Activated CD4-positive, alpha-beta T cell treated with anti-CD3 and anti-CD28 coated beads, Interleukin-2, amount 10 ng/mL, durations not matched to agents 24 days and 14 days (primary cell): ENCODE measurements at places on chromosomes 12 and 14. TPM values are rescaled to one million over a fixed set of nuclear protein-coding genes. Genes with fewer than 3 reads are reported as not detected.

DNA sequence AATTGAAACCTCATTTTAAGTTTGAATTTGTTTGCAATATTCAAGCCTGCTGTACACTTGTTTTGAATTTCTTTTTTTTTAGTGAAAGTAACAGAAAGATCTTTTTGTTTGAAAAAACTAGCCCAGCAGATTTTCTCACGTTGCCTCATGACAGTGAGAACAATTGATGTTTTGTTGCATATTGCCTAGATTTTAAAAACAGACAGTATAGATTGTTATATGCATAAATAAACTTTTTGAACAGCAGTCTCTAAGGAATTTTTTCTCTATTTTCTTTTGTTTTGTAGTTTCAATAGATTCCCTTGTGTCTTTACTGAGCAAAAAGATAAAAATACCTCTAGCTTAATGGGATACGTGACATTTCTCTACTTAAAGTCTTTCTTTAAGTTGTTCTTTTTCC, 15.4 kb downstream of the OR6C6 start:
- H3K27ac ChIP-seq = no peak overlapping the region
- no peak for DNase-seq
- H3K4me3 ChIP-seq = no peak overlapping the region
- H3K4me1 ChIP-seq = no peaks in the 10 kb centered on the region
- no peaks in the 10 kb centered on the region for H3K36me3 ChIP-seq

CALCOCO1 gene
- 14.5 and 15.2 TPM in 2 replicates for total RNA-seq

- DNase-seq = no peak
- no peaks in the 10 kb centered on the region for H3K4me1 ChIP-seq
- no peak overlapping the region for H3K4me3 ChIP-seq
- H3K27ac ChIP-seq = no peak overlapping the region
- no peaks in the 10 kb centered on the region for H3K36me3 ChIP-seq
- H3K27me3 ChIP-seq = peaks cover 18% of the 10 kb centered on the region
Measured at GRCh38 chr12:62127516-62127915, 132.7 kb upstream of the USP15 start.

GRCh38 chr12:55629058-55629841, 7.4 kb upstream of the OR10P1 start:
- peak overlapping the region; percentile 35 for H3K4me3 ChIP-seq
- H3K27me3 ChIP-seq = peaks cover 4% of the 10 kb centered on the region
- peak; percentile 61 for DNase-seq
- peak overlapping the region; percentile 72 for H3K27ac ChIP-seq
- no peaks in the 10 kb centered on the region for H3K36me3 ChIP-seq
- peaks cover 20% of the 10 kb centered on the region for H3K4me1 ChIP-seq

DNA sequence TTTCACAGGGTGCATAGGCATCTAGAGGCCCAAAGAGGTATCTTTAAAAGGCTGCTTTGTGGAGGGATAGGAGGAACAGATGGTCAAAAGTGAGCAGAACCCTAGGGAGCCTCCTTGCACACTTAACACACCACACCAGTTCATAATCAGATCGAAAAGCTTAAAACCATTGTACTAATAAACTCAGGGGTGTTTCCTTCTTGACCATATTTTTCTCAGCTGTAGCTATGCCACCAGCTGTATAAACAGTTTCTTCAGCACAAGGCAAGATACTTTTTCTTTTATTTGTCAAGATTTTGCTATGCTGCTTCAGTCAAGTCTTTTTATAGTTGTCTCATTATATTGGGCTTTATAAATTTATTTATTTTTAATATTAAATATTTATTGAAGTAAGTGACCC, 88.7 kb downstream of the RIC8B start:
- DNase-seq = no peak
- H3K4me3 ChIP-seq = no peak overlapping the region
- no peaks in the 10 kb centered on the region for H3K27me3 ChIP-seq
- no peaks in the 10 kb centered on the region for H3K4me1 ChIP-seq
- H3K36me3 ChIP-seq = peaks cover 30% of the 10 kb centered on the region
